Eye (tissue), 1 donor: ENCODE measurements at places on chromosomes 1 and 21.

GRCh38 chr1:215482079-215482478 is 85.0 kb upstream of the KCTD3 start:
- no peak for DNase-seq

GRCh38 chr1:246397046-246397445 is 110.0 kb downstream of the SMYD3 start:
- DNase-seq = no peak

- DNase-seq = no peak
Observed at GRCh38 chr1:234645474-234645953, 35.5 kb upstream of the IRF2BP2 start.

DNA sequence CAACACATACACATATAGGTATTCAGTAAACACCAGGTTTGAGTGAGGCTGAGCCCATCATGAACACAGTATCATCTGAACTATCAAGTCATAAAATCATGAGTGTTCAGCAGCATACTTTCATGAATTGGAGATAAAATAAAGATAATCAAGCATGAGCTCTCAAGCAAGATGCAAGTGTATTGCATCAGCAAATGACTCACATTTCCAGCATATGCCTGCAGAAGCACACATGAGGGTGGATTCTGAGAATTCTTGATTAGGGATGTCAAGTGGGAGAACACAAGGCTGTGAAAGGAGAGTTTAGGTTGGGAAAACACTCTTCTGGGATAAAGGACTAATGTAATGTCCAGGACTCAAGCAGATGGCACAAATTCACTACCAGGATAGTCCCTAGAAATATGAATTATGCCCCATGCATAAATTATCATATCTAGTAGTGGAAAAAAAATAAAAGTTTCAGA is 299.2 kb downstream of the SRGAP2C start:
- DNase-seq = no peak

DNA sequence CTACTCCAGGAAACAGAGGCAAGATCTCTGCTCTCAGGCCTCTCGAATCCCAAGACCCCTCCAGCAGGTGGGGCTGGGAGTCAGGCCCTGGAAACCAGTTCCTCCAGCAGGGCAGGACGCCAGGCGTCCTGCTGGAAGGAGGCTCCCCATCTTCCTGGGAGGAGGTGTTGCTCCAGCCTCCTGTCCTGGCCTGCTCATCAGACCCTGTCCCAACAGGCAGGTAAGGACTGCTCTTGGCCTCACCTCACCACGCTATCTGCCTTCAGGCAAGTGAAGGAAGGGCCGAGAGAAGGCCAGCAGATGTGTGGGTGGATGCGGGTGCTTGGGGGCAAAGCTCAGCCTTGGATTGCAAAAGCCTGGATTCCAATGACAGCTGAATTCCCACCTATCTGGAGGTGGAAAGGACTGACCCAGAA is 82.9 kb downstream of the SSBP3 start:
- DNase-seq = no peak

- no peak for DNase-seq
Observed at GRCh38 chr1:187038784-187039183, 210.0 kb downstream of the PLA2G4A start.
